Tibial nerve (tissue), 4 donors: ENCODE measurements at places on chromosomes 3 and 15. TPM values are rescaled to one million over a fixed set of nuclear protein-coding genes. Genes with fewer than 3 reads are reported as not detected.

GABRR3 gene
- not detected for total RNA-seq

NECTIN3 gene
- 40.2 TPM for total RNA-seq

MEX3B gene
- total RNA-seq: 1.4 TPM

AGBL1 gene
- total RNA-seq: not detected

CASR gene
- total RNA-seq: 0.39 TPM

SMCO1 gene
- total RNA-seq: not detected

DNA sequence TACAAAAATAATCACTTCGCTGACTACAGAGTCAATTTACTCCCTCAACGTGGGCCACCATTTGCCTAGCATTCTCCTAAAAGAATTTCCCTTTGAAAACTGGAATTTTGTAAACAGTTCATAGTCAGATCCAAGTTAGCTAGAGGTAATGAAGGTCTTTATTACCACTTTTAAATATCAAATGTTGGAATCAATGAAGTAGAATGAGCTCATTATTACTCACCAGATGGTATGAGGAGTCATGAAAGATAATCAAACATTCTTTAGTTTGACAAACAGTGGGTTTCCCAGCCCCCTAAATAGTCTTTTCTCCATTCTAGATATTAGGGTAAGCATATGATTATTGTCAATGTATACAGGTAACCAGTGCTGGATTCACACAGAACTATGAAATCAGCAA, 455.7 kb upstream of the THBS1 start:
- no peak overlapping the region for H3K4me3 ChIP-seq
- no peaks in the 10 kb centered on the region for H3K4me1 ChIP-seq
- H3K27ac ChIP-seq: peak overlapping the region; percentile 31
- no peaks in the 10 kb centered on the region for H3K27me3 ChIP-seq

GRCh38 chr15:91592567-91592966, 260.9 kb upstream of the SLCO3A1 start:
- H3K27me3 ChIP-seq: no peaks in the 10 kb centered on the region
- no peaks in the 10 kb centered on the region for H3K4me1 ChIP-seq
- no peak for DNase-seq
- H3K4me3 ChIP-seq: no peak overlapping the region

DNA sequence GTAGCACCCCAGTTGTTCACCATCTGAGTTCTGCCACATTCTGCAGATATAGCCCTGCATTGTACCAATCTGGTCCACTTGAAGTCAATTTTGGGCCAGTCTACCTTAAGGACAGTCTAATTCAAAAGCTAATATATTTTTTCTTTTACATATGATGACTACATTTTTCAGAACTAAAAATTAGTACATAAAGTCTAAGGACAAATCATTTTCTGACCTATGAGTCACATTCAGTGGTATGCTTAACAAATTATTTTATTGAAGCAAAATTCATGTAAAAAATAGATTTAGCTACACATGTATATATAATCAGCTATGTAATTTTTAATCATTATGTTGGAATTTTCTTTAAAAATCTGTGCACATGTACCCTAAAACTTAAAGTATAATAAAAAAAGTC, 52.1 kb upstream of the IL12A start:
- no peak for DNase-seq
- no peaks in the 10 kb centered on the region for H3K4me1 ChIP-seq
- no peak overlapping the region for H3K27ac ChIP-seq
- H3K4me3 ChIP-seq: no peak overlapping the region
- no peaks in the 10 kb centered on the region for H3K36me3 ChIP-seq

DNA sequence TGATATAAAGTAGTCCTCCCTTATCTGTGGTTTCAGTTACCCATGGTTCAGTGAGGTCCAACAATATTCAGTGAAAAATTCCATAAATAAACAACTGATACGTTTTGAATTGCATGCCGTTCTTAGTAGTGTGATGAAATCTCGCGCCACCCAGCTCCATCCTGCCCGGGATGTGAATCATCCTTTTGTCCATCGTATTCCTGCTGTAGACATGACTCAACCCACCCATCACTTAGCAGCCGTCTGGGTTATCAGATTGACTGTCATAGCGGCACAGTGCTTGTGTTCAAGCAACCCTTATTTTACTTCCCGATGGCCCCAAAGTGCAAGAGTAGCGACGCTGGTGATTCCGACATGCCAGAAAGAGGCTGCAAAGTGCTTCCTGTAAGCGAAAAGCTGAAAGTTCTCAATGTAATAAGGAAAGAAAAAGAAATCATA, 48.0 kb upstream of the MEX3B start:
- H3K4me3 ChIP-seq: no peak overlapping the region
- H3K4me1 ChIP-seq: no peaks in the 10 kb centered on the region
- no peak for DNase-seq
- H3K27ac ChIP-seq: no peak overlapping the region

GRCh38 chr15:94666553-94666952, 435.2 kb downstream of the MCTP2 start:
- no peak overlapping the region for H3K27ac ChIP-seq
- no peaks in the 10 kb centered on the region for H3K27me3 ChIP-seq
- no peak for DNase-seq
- no peak overlapping the region for H3K4me3 ChIP-seq
- no peaks in the 10 kb centered on the region for H3K36me3 ChIP-seq
- H3K4me1 ChIP-seq: peaks cover 13% of the 10 kb centered on the region

DNA sequence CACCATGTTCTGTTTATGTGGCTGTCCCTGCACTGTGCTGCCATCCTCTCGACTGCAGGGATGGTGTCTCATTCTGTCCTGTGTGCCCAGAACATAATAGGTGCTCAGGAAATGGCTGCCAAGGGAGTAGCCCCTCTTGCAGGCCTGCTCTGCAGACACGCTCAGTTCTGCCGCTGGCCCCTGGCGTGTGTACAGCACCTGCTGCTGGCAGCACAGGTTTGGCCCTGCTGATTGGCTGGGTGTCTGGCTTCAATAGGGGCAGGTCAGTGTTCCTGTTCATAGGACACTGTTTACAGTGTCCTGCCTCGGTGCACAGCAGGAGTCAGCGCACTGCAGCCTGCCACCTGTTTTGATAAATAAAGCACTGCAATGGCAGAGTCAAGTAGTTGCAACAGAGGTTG, 146.9 kb downstream of the DNAJB8 start:
- H3K4me1 ChIP-seq: peaks cover 18% of the 10 kb centered on the region
- H3K27me3 ChIP-seq: no peaks in the 10 kb centered on the region
- H3K27ac ChIP-seq: no peak overlapping the region
- H3K36me3 ChIP-seq: no peaks in the 10 kb centered on the region
- no peak overlapping the region for H3K4me3 ChIP-seq

- no peaks in the 10 kb centered on the region for H3K36me3 ChIP-seq
- no peaks in the 10 kb centered on the region for H3K4me1 ChIP-seq
- DNase-seq: no peak
Measured at GRCh38 chr3:14352002-14352627, 50.3 kb upstream of the SLC6A6 start.

GRCh38 chr3:111823341-111823855, 35.7 kb upstream of the PHLDB2 start:
- no peak overlapping the region for H3K4me3 ChIP-seq
- H3K27ac ChIP-seq: no peak overlapping the region
- no peak for DNase-seq
- no peaks in the 10 kb centered on the region for H3K4me1 ChIP-seq

DNA sequence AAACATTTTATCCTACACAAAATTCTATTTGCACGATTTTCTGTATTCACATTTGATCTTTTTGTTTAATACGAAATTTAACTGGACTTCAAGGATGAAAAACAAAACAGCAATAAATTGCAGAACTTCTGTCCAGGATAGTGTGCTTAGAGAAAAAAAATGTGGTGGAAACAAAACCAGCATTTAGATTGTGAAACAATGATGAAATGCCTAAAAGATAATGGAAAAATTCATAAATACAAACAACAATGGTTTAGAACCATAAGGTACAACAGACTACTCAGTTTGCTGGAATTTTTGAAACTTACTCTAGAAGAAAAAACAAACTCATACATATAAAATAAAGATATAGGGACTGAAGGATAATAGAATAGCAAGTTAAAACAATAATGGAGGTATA, 234.0 kb downstream of the BCHE start:
- H3K27ac ChIP-seq: no peak overlapping the region
- DNase-seq: no peak
- H3K27me3 ChIP-seq: no peaks in the 10 kb centered on the region
- no peaks in the 10 kb centered on the region for H3K4me1 ChIP-seq
- no peaks in the 10 kb centered on the region for H3K36me3 ChIP-seq
- no peak overlapping the region for H3K4me3 ChIP-seq
